ENCODE measurements at places on chromosomes 3 and 15. TPM values are rescaled to one million over a fixed set of nuclear protein-coding genes. Genes with fewer than 3 reads are reported as not detected.

- DNase-seq: no peak
These were observed 19.0 kb upstream of the NR1I2 start for GRCh38 chr3:119762876-119763275.

- no peak for DNase-seq
These were observed 184.4 kb downstream of the VGLL4 start for GRCh38 chr3:11459186-11459824.

- DNase-seq: no peak
These were observed 188.2 kb downstream of the ZBTB20 start for GRCh38 chr3:114958930-114959329.

DNA sequence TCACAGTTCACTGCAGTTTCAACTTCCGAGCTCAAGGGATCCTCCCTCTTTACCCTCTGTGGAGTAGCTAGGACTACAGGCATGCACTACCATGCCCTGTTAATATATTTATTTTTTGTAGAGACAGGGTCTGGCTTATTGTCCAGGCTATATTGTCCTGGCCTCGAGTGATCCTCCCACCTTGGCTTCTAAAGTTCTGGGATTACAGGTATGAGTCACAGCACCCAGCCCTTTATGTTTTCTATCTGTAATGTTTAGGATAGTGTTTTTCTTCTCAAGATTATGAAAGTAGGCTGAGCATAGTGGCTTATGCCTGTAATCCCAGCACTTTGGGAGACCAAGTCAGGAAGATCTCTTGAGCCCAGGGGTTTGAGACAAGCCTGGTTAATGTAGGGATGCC lies 11.9 kb upstream of the SCG3 start:
- DNase-seq: no peak

- no peak for DNase-seq
These were observed 18.6 kb downstream of the UBE2Q2 start for GRCh38 chr15:75861750-75862402.

ARNT2 gene
- 0.45 TPM for total RNA-seq

GRCh38 chr3:108564564-108564963 lies 24.7 kb downstream of the CIP2A start:
- no peak for DNase-seq

LSMEM2 gene
- total RNA-seq: not detected

FBN1 gene
- 2.7 TPM for total RNA-seq

DNA sequence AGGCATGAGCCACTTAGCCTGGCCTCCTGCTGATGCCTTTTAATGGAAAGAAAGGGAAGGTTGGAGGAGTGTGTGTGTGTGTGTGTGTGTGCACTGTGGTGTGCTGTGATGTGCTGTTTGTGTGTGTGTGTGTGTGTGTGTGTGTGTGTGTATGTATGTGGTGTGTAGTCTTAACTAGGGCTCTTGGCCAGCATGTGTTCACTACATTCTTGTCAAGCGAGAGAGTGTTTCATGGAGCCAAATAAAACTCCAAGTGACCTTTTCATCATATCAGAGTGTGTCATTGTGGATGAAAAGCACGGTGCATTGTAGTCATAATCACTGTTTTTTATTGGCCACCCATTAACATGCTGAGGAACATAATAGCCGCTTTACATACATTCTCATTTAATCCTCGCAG lies 30.8 kb upstream of the BHLHE40 start:
- DNase-seq: no peak

USF3 gene
- 17.9 TPM for total RNA-seq

RBPMS2 gene
- 7.5 TPM for total RNA-seq

PPARG gene
- 7.4 TPM for total RNA-seq

RASGRP1 gene
- 0.28 TPM for total RNA-seq

DNA sequence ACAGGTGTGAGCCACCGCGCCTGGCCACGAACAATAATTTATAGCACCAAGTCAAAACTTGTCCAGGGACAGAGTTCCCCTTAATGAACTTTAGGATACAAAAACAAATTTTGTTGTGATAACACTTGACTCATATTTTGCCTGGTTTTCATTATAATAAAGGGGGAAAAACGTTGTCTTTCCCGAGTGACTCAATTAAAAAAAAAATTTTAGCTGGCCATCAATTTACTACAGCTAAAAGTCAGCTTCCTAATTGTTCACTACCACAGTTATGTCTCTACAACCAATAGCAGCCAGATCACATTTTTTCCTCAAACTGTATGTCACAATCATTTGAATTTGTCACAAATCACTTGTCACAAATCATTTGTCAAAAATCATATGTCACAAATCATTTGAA lies 116.0 kb downstream of the P3H2 start:
- no peak for DNase-seq

GRCh38 chr3:11568503-11569155 lies 75.1 kb downstream of the VGLL4 start:
- no peak for DNase-seq

- no peak for DNase-seq
These were observed 68.4 kb downstream of the RPL22L1 start for GRCh38 chr3:170801597-170801996.

- DNase-seq: no peak
These were observed 419.9 kb downstream of the NR2F2 start for GRCh38 chr15:96750361-96750760.

SCAANT1 gene
- total RNA-seq: not detected

LMAN1L gene
- not detected for total RNA-seq

DNA sequence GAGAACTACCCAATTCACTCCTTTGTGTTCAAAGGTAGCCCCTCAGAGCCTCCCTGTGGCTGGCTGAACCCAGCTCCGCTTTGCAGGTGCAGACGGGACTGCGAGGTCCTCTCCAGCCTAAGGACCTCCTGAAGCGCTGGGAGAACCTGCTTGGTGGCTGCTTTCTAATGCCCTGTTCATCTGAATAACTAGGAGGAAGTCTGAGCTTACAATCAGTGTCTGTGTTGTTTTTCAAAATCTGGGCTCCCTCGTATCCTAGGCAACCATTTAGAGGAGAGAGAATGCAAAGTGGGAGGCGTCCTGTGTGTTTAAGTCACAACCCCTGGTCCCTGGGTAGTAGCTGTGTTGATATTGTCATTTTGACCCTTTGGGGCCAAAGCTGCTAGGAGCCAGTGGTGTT lies 99.9 kb downstream of the GABRG3 start:
- no peak for DNase-seq

GRCh38 chr15:59005579-59005978 lies 18.1 kb downstream of the RNF111 start:
- no peak for DNase-seq

DNA sequence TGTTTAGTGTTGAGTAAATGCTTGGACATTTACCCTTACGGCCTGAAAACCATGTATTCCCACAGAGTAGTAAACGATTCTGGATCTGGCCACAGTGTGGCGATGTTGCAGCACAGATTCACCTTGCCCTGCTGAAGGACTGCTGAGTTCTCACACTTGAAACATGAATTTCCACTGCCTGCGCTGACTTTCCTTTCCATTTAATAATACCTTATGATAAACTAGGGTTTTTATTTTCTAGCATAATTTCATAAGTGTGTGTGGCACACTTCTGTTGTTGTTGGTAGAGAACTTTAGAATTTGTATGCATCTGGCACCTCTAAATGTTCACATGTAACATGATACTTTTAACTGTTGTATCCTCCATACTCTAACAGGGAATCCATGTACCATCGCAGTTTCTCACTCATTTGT lies 53.9 kb downstream of the C3orf38 start:
- DNase-seq: peak; percentile 67

All from left lobe of liver (tissue), 2 donors.